Motor neuron (in vitro differentiated cells): ENCODE measurements at places on chromosomes 16 and 17. TPM values are rescaled to one million over a fixed set of nuclear protein-coding genes. Genes with fewer than 3 reads are reported as not detected.

Gene UNC13D
- total RNA-seq = 4.4 and 9.0 TPM in 2 replicates

Gene WNT9B
- total RNA-seq = 1.3 and 1.4 TPM in 2 replicates

Gene CA7
- total RNA-seq = not detected in 2 replicates

Gene ADCY7
- total RNA-seq = 7.3 and 8.5 TPM in 2 replicates

Gene ATP1B2
- total RNA-seq = 18.7 and 20.3 TPM in 2 replicates

Gene DOC2B
- 2.0 and 2.1 TPM in 2 replicates for total RNA-seq

Gene CCL4L2
- total RNA-seq = not detected in 2 replicates

Gene NLK
- total RNA-seq = 35.9 and 36.6 TPM in 2 replicates

Gene SOX15
- 2.3 and 3.9 TPM in 2 replicates for total RNA-seq

Gene HSD17B1
- 4.7 and 5.4 TPM in 2 replicates for total RNA-seq

Gene PRSS27
- 4.2 and 5.3 TPM in 2 replicates for total RNA-seq

Gene CIITA
- total RNA-seq = 2.1 and 2.4 TPM in 2 replicates

Gene OTOP3
- 0.11 and 0.13 TPM in 2 replicates for total RNA-seq

Gene TBC1D24
- total RNA-seq = 14.4 and 17.5 TPM in 2 replicates

Gene GPR139
- 2.2 TPM in 2 replicates for total RNA-seq

Gene MPV17L
- total RNA-seq = 10.3 and 10.8 TPM in 2 replicates

Gene RAC3
- total RNA-seq = 7.9 and 23.6 TPM in 2 replicates

Gene SEPTIN1
- total RNA-seq = 7.1 and 7.4 TPM in 2 replicates

Gene UTP18
- 46.7 and 47.1 TPM in 2 replicates for total RNA-seq

Gene ITGA2B
- total RNA-seq = 1.5 and 3.5 TPM in 2 replicates

Gene SMARCD2
- total RNA-seq = 25.3 and 28.2 TPM in 2 replicates

Gene DYNLL2
- 33.4 and 37.2 TPM in 2 replicates for total RNA-seq

Gene SLC5A11
- not detected in 2 replicates for total RNA-seq

Gene KIAA0513
- total RNA-seq = 45.4 and 47.7 TPM in 2 replicates

Gene RUNDC3A
- total RNA-seq = 76.6 and 84.1 TPM in 2 replicates

Gene RHBDF1
- total RNA-seq = 22.4 and 22.9 TPM in 2 replicates

Gene CYBA
- 72.5 and 98.5 TPM in 2 replicates for total RNA-seq

Gene FDXR
- total RNA-seq = 7.1 and 7.7 TPM in 2 replicates

Gene CA5A
- total RNA-seq = 0.21 and 0.30 TPM in 2 replicates

Gene MRC2
- 24.3 and 24.5 TPM in 2 replicates for total RNA-seq

Gene CCDC57
- 26.2 and 27.6 TPM in 2 replicates for total RNA-seq

Gene TNFRSF13B
- 0.87 and 1.00 TPM in 2 replicates for total RNA-seq
